ENCODE measurements at places on chromosomes 11 and 22. TPM values are rescaled to one million over a fixed set of nuclear protein-coding genes. Genes with fewer than 3 reads are reported as not detected.

DNA sequence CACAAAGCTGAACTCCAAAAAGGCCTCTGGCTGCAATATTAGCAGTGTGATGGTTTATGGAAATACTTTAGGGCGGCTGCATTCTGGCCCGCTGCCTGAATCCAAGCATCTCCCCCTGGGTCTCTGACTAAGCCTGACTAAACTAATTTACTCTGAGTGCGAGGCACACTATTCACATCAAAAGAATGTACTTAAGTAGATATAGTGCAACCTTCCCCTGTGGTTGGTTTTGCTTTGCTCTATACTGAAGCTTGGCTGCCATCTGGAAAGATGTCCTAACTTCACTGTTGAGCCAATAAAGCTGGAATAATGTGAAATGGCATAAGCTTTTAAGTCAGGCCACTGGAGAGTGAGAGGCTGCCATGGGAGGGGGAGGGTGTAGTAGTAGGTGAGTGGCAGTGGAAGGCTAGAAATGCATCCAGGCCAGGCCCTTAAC is 321.6 kb downstream of the AASDHPPT start:
- DNase-seq: peak; percentile 75
- no peak overlapping the region for H3K4me3 ChIP-seq
- H3K27me3 ChIP-seq: no peaks in the 10 kb centered on the region

DNA sequence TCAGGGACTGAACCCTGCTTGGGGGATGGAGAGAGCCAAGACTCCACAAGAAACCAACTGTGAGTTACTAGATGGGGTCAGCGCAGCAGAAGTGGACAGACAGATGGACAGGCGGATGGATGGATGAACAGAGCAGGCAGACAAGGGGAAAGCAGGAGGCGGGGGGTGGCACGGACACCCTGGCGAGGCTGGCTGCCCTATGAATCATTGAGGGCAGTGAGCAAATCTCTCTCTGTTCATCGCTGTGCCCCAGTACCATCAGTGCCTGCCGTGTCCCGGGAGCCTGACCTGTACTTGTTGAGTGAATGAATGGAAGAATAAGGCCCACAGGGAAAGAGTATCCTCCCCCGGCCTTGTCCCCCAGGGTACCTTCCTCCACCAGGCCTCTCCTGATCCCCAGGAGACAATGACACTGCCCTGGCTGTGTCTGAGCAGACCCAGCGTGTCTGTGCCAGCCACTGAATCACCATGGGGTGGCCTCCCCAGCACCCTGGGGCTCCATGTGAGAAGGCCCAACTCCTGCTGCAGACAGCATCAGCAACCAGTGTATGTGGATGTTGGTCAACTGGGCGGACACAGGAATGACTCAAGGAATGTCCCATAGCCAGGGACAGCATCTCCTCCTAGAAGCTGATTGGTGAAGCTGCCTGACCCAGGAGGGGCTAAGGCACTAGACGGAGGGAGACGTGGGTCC is 5.1 kb upstream of the KLHL35 start:
- no peak overlapping the region for H3K27ac ChIP-seq
- no peaks in the 10 kb centered on the region for H3K4me1 ChIP-seq
- DNase-seq: no peak
- H3K4me3 ChIP-seq: no peak overlapping the region

GRCh38 chr22:28229566-28230485 is 310.8 kb upstream of the PITPNB start:
- no peaks in the 10 kb centered on the region for H3K4me1 ChIP-seq

GRCh38 chr11:62896049-62896448 is 15.4 kb downstream of the SLC3A2 start:
- DNase-seq: no peak
- H3K27ac ChIP-seq: no peak overlapping the region
- H3K36me3 ChIP-seq: no peaks in the 10 kb centered on the region
- no peak overlapping the region for H3K4me3 ChIP-seq
- H3K4me1 ChIP-seq: no peaks in the 10 kb centered on the region

GRCh38 chr22:25876871-25877270 is 134.9 kb downstream of the MYO18B start:
- peaks cover 18% of the 10 kb centered on the region for H3K27me3 ChIP-seq
- H3K4me1 ChIP-seq: no peaks in the 10 kb centered on the region
- no peak for DNase-seq

GRCh38 chr11:4103269-4103668 is 8.7 kb downstream of the RRM1 start:
- peaks cover 86% of the 10 kb centered on the region for H3K36me3 ChIP-seq
- no peaks in the 10 kb centered on the region for H3K27me3 ChIP-seq
- H3K4me1 ChIP-seq: no peaks in the 10 kb centered on the region
- no peak overlapping the region for H3K4me3 ChIP-seq

DNA sequence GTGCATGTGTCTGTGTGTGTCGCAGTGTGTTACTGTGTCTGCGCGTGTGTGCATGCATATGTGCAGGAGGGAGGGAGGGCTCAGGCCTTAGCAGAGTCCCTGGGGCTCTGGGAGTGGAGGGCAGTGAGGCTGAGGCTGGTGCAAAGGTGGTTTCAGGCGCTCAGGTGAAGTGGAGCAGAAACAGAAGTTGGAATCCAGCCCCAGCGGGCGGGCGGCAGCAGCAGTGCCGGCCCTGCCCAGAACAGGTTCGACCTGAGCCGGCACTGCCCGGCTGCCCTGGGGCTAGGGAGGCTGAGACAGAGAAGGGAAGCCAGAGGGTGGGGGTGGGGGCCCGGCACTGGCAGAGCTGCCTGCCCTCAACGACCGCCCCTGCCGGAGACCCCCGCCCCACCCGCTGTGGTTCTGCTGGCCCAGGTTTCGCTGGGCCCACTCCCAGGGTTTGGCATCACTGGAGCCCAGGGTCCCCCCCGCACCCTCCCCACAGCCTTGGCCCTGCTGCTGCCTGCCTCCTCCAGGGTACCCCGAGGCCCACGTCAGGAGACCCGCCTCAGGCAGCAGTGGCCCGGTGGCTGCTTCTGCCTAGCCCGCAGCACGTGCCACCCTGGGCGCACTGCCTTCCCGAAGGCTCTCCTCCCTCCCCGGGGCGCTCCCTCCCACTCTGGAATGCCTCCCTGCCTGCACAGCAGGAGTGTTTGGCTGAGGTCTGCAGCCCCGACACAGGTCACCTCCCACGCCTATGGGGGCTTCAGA is 13.3 kb downstream of the ASCL2 start:
- H3K4me3 ChIP-seq: no peak overlapping the region
- H3K27ac ChIP-seq: no peak overlapping the region
- H3K36me3 ChIP-seq: no peaks in the 10 kb centered on the region
- peaks cover 23% of the 10 kb centered on the region for H3K27me3 ChIP-seq
- no peaks in the 10 kb centered on the region for H3K4me1 ChIP-seq
- no peak for DNase-seq

DNA sequence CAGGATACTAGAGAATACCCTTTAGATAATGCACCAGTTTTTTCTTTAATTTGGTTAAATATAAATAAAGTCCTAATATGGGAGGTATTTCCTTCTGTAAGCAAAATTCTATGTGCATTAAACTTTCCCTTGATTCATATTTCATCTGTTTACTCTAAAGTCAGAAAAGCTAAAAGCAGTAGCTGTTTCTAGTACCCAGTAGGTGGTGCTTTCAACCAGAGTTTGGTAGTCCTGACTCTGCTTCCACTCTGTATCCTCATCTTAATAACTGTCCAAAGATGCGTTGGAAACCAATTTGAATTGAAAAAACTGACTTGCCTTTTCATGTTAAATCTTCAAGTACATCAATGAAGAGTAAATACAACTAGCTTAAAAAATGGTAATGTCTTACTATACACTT is 1065.2 kb downstream of the JRKL start:
- H3K36me3 ChIP-seq: no peaks in the 10 kb centered on the region

- H3K27ac ChIP-seq: no peak overlapping the region
- DNase-seq: no peak
- H3K4me1 ChIP-seq: no peaks in the 10 kb centered on the region
- H3K27me3 ChIP-seq: peaks cover 3% of the 10 kb centered on the region
- H3K4me3 ChIP-seq: no peak overlapping the region
These were observed 13.9 kb upstream of the BSX start for GRCh38 chr11:122995526-122995925.

GRCh38 chr11:1988667-1989317 is 8.8 kb downstream of the H19 start:
- no peak overlapping the region for H3K27ac ChIP-seq
- DNase-seq: peak; percentile 18
- H3K4me1 ChIP-seq: no peaks in the 10 kb centered on the region
- no peaks in the 10 kb centered on the region for H3K27me3 ChIP-seq
- no peak overlapping the region for H3K4me3 ChIP-seq

- DNase-seq: no peak
- no peaks in the 10 kb centered on the region for H3K27me3 ChIP-seq
- H3K27ac ChIP-seq: no peak overlapping the region
- H3K4me1 ChIP-seq: 0 out of 2 replicates have a peak, but pooled peaks cover 3% of the 10 kb centered on the region
- no peak overlapping the region for H3K4me3 ChIP-seq
- H3K36me3 ChIP-seq: no peaks in the 10 kb centered on the region
These were observed 30.6 kb downstream of the KIRREL3 start for GRCh38 chr11:126969865-126970479.

DNA sequence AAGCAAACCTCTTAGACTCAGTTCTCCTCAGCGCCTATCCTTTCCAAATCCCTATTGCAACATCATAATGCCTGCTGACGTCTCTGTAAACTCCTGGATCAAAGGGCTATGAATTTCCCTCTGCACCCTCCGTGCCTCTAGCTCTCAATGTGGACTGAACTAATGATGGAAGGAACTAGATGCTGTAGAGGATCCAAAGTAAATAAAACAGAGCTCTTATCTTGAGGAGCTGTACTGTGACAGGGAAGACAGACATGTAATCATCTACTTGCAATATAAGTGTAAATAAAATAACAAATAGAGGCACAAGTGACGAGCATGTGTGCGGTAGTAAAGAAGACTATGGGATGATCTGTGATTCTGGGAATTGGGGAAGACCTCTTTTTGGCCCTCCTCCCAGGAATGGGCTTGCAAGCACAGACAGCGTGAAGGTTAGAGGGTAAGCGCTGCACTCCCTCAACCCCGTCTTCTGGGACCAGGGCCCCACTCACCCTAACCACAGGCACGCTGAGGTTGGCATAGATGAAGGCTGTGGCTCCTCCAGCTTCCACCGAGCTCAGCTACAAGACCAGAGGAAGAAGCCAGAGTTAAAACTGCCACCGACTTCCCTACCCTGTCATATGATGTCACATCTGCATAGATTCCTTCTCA is 42.2 kb downstream of the P4HA3 start:
- H3K4me1 ChIP-seq: no peaks in the 10 kb centered on the region
- H3K4me3 ChIP-seq: no peak overlapping the region
- H3K27ac ChIP-seq: no peak overlapping the region
- no peaks in the 10 kb centered on the region for H3K27me3 ChIP-seq
- no peaks in the 10 kb centered on the region for H3K36me3 ChIP-seq

- DNase-seq: no peak
- H3K4me1 ChIP-seq: peaks cover 9% of the 10 kb centered on the region
- H3K27me3 ChIP-seq: 0 out of 2 replicates have a peak, but pooled peaks cover 3% of the 10 kb centered on the region
- 0 out of 2 replicates have a peak overlapping the region, but pooled peaks have one; percentile 29 for H3K27ac ChIP-seq
- H3K4me3 ChIP-seq: no peak overlapping the region
These were observed 56.2 kb upstream of the RCN1 start for GRCh38 chr11:32034680-32035079.

DNA sequence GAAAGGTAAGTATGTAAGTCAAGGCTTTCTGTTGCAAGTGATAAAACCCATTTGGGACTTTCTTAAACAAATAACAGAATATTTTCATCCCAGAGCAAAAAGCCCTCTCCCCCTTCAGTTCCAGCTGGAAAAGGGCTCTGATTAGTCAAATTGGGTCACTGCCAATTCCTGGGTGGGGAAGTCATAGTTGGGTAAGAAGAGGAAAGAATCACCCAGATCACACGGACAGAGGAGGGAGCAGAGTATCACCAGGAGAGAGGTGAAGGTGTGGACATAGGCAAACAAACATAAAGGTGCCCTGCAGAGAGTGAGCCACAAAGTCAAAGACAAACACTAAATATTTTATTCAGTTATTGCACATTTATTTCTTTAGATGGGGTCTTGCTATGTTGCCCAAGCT is 36.3 kb upstream of the SORL1 start:
- no peaks in the 10 kb centered on the region for H3K27me3 ChIP-seq
- no peaks in the 10 kb centered on the region for H3K36me3 ChIP-seq
- H3K4me1 ChIP-seq: no peaks in the 10 kb centered on the region
- H3K27ac ChIP-seq: no peak overlapping the region
- no peak for DNase-seq

DNA sequence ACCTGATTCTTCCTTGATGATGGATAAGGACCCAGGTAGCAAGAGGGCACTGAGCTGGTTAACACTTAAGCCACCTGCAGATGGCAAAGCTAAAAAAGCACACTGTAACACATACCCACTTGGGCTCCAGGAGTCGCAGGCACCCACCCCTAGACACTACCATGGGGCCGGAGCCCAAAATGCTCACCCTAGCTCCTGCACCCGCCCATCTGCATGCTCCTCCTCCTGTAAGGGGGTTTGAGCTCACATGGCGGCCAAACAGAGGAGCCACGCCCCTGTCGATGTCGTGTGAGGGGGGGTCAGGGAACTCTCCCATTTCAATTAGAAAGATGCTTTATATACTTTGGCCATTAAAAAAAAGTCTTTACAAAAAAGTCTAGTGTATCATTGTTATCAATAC is 370.7 kb downstream of the DLG2 start:
- H3K27ac ChIP-seq: no peak overlapping the region
- no peak for DNase-seq
- no peaks in the 10 kb centered on the region for H3K4me1 ChIP-seq
- no peaks in the 10 kb centered on the region for H3K36me3 ChIP-seq
- no peak overlapping the region for H3K4me3 ChIP-seq

GRCh38 chr11:95714843-95715776 is 74.5 kb downstream of the FAM76B start:
- no peak overlapping the region for H3K4me3 ChIP-seq
- no peak overlapping the region for H3K27ac ChIP-seq
- H3K27me3 ChIP-seq: no peaks in the 10 kb centered on the region
- no peaks in the 10 kb centered on the region for H3K36me3 ChIP-seq
- no peaks in the 10 kb centered on the region for H3K4me1 ChIP-seq
- DNase-seq: no peak

GRCh38 chr11:45968901-45969300 is 46.4 kb downstream of the LARGE2 start:
- H3K4me3 ChIP-seq: no peak overlapping the region
- peaks cover 9% of the 10 kb centered on the region for H3K36me3 ChIP-seq
- no peaks in the 10 kb centered on the region for H3K4me1 ChIP-seq
- H3K27me3 ChIP-seq: no peaks in the 10 kb centered on the region
- no peak overlapping the region for H3K27ac ChIP-seq

- H3K36me3 ChIP-seq: no peaks in the 10 kb centered on the region
- H3K27ac ChIP-seq: no peak overlapping the region
- H3K4me1 ChIP-seq: no peaks in the 10 kb centered on the region
- no peak overlapping the region for H3K4me3 ChIP-seq
- no peaks in the 10 kb centered on the region for H3K27me3 ChIP-seq
These were observed 10.8 kb downstream of the EHF start for GRCh38 chr11:34631737-34632104.

- DNase-seq: peak; percentile 50
- no peaks in the 10 kb centered on the region for H3K36me3 ChIP-seq
These were observed 1.4 kb downstream of the ASCL2 start for GRCh38 chr11:2268729-2269600.

Gene RFPL1
- total RNA-seq: not detected

Gene PLEKHA7
- total RNA-seq: not detected

Gene RAB36
- 0.42 TPM for total RNA-seq

Gene PC
- total RNA-seq: 42.0 TPM

Gene HOATZ
- not detected for total RNA-seq

Gene MAPK1
- 113 TPM for total RNA-seq

Gene SLC22A12
- not detected for total RNA-seq

Gene C11orf97
- not detected for total RNA-seq

Gene SCN2B
- not detected for total RNA-seq

Gene APOBEC3F
- total RNA-seq: 2.6 TPM
